ENCODE measurements at places on chromosomes 7 and 10.
A peak's percentile ranks its signal among the peaks of the same experiment; 100 is the strongest.

GRCh38 chr10:8181496-8182157 is 127.1 kb downstream of the GATA3 start:
- no peak for DNase-seq

DNA sequence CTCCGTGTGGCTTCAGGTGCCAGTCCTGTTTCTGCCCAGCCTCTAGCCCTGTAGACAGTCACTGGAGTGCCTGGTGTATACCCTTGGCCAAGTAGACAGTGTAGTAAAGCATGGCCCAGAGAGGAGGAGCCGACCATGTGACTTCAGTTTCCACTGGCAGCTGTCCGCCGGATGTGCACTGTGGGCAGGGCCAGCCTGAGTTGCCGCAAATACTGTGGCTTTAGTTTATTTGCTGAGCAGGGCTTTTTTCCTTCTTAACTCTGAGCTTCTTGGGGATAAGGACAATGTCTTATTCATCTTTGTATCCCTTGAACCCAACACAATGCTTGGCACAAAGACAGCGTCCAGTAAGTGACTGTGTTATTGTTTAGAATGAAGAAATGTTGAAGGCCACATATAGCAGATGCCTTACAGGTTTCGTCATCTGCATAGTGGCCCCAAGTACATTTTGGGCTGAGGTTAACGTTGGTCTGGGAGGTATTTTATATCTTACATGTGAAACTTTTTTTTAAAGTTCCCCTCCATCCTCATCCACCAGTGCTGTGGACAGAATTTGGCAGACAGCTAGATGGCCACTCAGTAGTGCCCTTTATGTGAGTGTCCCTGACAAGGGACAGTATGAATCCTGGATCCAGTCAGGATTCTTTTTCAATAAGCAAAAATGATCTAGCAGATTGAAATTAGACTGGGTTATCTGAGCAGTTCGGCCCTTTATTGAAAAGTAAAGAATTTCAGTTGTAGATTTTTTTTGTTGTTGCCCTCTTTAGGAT is 40.6 kb downstream of the CYP17A1 start:
- peak; percentile 47 for DNase-seq

DNA sequence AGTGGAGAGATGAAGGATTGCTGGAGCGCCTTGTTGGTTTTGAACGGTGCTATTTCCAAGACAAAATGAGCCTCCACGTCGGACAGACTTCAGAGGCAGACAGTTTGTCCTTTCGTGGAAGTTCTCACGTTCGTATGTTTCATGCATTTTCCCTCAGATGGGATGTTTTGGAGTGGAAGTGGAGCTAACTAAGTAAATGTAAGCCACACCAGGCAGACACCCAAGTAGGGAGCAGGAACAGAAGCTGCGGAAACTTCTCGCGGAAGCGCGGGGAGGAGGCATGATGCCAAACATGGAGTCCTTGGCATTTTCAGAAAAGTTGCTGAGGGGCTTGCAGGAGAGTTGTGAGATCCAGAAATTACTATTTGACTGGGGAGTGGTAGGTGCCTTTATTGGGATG is 145.6 kb upstream of the PRR15 start:
- no peak for DNase-seq

DNA sequence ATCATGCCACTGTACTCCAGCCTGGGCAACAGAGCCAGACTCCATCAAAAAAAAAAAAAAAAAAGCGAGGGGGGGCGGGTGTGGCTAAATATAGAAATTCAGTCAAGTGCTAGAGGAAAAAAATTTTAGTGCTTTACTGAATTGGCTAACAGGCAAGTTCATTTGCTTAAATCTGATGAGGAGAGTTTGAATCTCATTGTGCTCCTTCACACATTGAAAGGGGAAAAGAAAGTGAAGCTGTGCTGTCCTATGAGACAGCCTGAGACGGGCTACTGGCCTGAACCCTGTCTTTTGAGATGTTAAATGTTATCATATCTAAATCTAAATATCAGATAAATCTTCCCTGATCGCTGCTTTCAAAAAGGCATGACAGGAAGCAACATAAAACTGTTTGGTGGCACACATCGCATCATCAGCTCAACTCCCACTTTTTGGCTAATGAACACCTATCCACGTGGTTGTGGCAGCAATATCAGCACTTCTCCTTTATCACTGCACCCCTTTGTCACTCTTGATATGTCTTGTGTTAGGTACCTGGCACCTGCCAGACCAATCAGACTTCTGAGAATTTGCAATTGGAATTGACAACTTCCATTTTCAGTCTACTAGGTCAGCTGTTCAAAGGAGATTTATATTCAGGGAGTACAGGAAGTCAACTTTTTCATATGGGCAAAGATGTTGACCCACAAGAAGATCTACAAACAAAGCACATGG is 14.0 kb upstream of the IFIT1B start:
- no peak for DNase-seq

Data from CD4-positive, alpha-beta T cell treated with Interleukin-6 at 100 ng/mL for 8 hours (primary cell).